ENCODE measurements at places on chromosomes 4 and X. TPM values are rescaled to one million over a fixed set of nuclear protein-coding genes. Genes with fewer than 3 reads are reported as not detected.

DNA sequence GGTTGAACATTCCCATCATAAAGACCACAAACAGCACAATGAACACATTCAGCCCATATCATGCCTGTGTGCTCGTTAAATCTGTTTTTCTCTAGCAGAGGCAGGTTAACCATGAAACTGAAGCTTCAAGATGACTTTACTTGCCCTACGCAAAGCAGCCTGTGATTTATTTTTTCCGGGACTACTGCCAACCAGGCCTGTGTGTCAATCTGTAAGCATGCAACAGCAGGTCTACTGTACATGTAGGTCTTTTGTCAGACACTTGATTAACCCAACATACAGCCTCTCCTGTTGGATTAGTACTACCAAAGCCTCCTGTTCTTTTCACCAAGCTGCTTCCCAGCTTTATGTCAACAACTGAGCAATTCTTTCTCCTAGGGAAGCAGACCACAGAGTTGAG lies 85.5 kb upstream of the ACSL1 start:
- no peaks in the 10 kb centered on the region for H3K4me1 ChIP-seq
- DNase-seq = no peak
- no peaks in the 10 kb centered on the region for H3K36me3 ChIP-seq
- no peaks in the 10 kb centered on the region for H3K27me3 ChIP-seq
- no peak overlapping the region for H3K27ac ChIP-seq
- no peak overlapping the region for H3K4me3 ChIP-seq

DNA sequence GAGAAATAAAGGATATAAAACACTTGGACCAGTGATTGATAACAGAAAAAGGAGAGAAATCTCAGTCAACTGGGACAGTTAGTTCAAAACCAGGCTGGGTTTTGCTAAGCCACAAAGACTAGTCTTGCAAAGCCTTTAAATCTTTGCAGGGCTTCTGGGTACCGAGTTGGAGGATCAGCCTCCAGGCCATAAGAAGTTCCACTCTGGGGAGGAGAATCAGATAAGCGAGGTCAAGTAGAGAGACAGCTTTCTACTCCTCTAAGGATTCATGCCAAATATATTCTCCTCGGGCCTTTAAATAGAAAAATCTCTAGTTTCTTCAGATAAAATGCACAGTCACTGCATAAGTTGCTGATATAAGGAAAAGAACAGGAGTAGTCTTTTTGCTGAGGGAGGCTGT lies 92.7 kb downstream of the MFAP3L start:
- no peak for DNase-seq
- peaks cover 9% of the 10 kb centered on the region for H3K4me1 ChIP-seq
- no peaks in the 10 kb centered on the region for H3K36me3 ChIP-seq
- no peak overlapping the region for H3K4me3 ChIP-seq
- H3K27me3 ChIP-seq = no peaks in the 10 kb centered on the region

Gene TRPC5OS
- total RNA-seq = not detected

- H3K4me3 ChIP-seq = no peak overlapping the region
- H3K4me1 ChIP-seq = peaks cover 4% of the 10 kb centered on the region
- H3K36me3 ChIP-seq = no peaks in the 10 kb centered on the region
- no peak overlapping the region for H3K27ac ChIP-seq
- H3K27me3 ChIP-seq = no peaks in the 10 kb centered on the region
- no peak for DNase-seq
These were observed 92.3 kb downstream of the UCHL1 start for GRCh38 chr4:41349021-41349420.

- H3K36me3 ChIP-seq = no peaks in the 10 kb centered on the region
- no peak overlapping the region for H3K4me3 ChIP-seq
- peaks cover 61% of the 10 kb centered on the region for H3K27me3 ChIP-seq
- no peak for DNase-seq
- H3K4me1 ChIP-seq = no peaks in the 10 kb centered on the region
- H3K27ac ChIP-seq = no peak overlapping the region
These were observed 26.2 kb downstream of the ARL9 start for GRCh38 chr4:56531823-56532222.

Gene ATRX
- 115 TPM for total RNA-seq

DNA sequence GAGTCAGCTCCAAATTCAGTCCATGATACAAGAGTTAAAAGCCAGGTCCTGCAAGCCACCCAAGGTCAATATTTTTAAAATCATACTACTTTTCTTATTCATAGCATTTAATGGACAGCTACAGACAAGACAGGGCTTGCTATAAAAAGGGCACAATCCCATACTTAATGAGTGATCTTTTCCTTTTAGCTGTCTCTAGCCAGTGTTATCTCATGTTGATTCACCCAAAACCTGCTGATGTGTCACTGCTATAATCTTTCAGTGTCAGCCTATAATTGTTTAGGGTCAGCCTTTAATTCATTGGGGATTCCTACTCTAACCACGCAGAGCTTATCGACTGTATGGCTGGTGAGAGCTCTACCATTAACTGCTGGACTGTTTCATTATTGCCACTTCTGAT lies 51.2 kb upstream of the HCCS start:
- no peaks in the 10 kb centered on the region for H3K36me3 ChIP-seq
- H3K4me1 ChIP-seq = no peaks in the 10 kb centered on the region
- H3K4me3 ChIP-seq = no peak overlapping the region
- H3K27me3 ChIP-seq = no peaks in the 10 kb centered on the region
- H3K27ac ChIP-seq = no peak overlapping the region
- DNase-seq = no peak

- H3K27me3 ChIP-seq = no peaks in the 10 kb centered on the region
- peak; percentile 55 for DNase-seq
- H3K36me3 ChIP-seq = no peaks in the 10 kb centered on the region
- H3K4me3 ChIP-seq = no peak overlapping the region
- H3K4me1 ChIP-seq = peaks cover 6% of the 10 kb centered on the region
These were observed 86.0 kb upstream of the WWC2 start for GRCh38 chr4:183012879-183013729.

DNA sequence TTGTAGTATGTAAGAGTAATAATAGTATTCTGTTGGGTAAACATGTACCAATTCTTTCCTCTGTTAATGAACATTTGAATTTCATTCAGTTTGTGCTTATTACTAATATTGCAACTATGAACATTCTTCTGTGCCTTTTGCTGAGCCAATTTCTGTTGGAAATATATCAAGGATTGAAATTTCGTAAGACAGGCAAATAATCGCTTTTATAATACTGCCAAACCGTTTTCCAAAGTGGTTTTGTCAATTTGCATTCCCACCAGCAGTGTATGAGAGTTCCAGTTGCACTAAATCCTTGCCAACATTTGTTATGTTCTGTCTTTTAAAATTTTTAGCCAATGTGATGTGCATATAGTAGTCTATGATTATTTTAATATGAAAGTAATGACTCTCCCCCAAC lies 38.6 kb downstream of the MAGEB17 start:
- H3K27me3 ChIP-seq = no peaks in the 10 kb centered on the region
- H3K4me1 ChIP-seq = no peaks in the 10 kb centered on the region
- no peak overlapping the region for H3K27ac ChIP-seq
- DNase-seq = no peak

Gene CLDN34
- total RNA-seq = 0.47 TPM

Gene CXCL11
- not detected for total RNA-seq

Gene C4orf50
- 0.93 TPM for total RNA-seq

Gene P2RY10
- total RNA-seq = 0.33 TPM

- H3K36me3 ChIP-seq = no peaks in the 10 kb centered on the region
- DNase-seq = peak; percentile 83
- H3K4me3 ChIP-seq = peak within 1 kb of the TSS; percentile 97
- peaks cover 2% of the 10 kb centered on the region for H3K4me1 ChIP-seq
These were observed at the start of gene FAT1 for GRCh38 chr4:186723292-186724057. Gene FAT1 (minus strand): TSS chr4:186723856. CDS start chr4:186709827, 14,029 bp downstream.

DNA sequence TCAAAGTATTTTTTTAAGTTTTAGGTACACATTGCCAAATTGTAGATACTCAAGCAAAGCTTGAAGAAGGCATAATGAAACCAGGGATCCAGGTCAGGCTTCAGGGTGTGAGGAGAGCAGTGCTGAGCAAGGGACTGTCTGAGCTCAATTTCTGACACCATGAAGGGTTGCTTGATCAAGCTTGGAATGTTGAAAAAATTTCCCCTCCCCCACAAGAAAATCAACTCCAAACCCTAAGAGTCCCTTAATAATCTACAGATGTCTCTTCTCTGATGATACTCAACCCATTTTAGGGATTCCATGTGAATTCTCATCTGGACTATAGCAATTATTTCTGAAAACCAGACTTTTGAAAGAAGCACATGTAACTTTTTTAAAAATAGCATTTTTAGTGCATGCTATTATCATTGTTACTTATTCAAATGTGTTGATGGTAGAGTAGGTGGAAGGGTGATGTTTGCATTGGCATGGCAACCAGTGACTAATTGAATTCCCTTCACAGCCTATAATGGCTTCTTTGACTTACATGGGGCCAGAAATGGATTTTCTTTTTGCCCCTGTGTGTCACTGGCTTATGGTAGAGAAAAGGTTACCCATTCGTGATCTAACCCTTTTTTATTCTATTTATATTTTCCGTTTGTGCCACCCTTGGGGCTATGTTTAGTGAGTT lies 252.0 kb downstream of the FBXW7 start:
- H3K4me3 ChIP-seq = no peak overlapping the region
- no peaks in the 10 kb centered on the region for H3K27me3 ChIP-seq
- no peak for DNase-seq
- no peak overlapping the region for H3K27ac ChIP-seq
- no peaks in the 10 kb centered on the region for H3K4me1 ChIP-seq
- no peaks in the 10 kb centered on the region for H3K36me3 ChIP-seq

GRCh38 chr4:151484396-151485102 lies 75.6 kb downstream of the FHIP1A start:
- H3K36me3 ChIP-seq = no peaks in the 10 kb centered on the region
- H3K27ac ChIP-seq = peak overlapping the region; percentile 29
- peak; percentile 68 for DNase-seq
- H3K4me3 ChIP-seq = no peak overlapping the region

GRCh38 chrX:27583976-27584375 lies 6.2 kb upstream of the DCAF8L2 start:
- H3K4me1 ChIP-seq = no peaks in the 10 kb centered on the region
- no peaks in the 10 kb centered on the region for H3K36me3 ChIP-seq
- DNase-seq = no peak
- H3K4me3 ChIP-seq = no peak overlapping the region
- H3K27me3 ChIP-seq = no peaks in the 10 kb centered on the region

GRCh38 chrX:81708487-81708886 lies 506.6 kb downstream of the SH3BGRL start:
- no peak for DNase-seq
- no peaks in the 10 kb centered on the region for H3K36me3 ChIP-seq
- no peak overlapping the region for H3K4me3 ChIP-seq

Gene PAGE2B
- not detected for total RNA-seq

DNA sequence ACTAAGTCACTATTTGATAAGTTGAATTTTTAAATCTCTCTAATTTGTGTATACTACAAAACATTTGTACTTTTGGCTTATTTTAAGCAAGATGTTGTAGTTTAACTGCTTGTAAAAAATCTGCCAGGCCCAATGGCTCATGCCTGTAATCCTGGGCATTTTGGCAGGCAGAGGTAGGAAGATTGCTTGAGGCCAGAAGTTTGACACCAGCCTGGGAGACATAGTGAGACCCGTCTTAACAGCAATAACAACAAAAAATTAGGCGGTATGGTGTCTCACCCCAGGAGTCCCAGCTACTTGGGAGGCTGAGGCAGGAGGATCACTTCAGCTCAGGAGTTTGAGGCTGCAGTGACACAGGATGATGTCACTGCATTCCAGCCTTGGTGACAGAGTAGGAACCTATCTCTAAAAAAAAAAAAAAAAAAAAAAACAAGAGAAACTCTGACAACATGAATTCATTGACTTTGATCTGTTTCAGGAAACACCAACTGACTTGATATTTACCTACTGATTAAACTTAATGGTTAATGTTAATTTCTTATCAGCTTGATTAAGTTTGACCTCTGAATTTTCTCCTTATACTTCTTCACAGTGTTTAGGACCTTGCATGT lies 8.9 kb downstream of the FHIP1A start:
- H3K27me3 ChIP-seq = no peaks in the 10 kb centered on the region
- H3K4me3 ChIP-seq = no peak overlapping the region
- no peak for DNase-seq
- H3K27ac ChIP-seq = no peak overlapping the region

DNA sequence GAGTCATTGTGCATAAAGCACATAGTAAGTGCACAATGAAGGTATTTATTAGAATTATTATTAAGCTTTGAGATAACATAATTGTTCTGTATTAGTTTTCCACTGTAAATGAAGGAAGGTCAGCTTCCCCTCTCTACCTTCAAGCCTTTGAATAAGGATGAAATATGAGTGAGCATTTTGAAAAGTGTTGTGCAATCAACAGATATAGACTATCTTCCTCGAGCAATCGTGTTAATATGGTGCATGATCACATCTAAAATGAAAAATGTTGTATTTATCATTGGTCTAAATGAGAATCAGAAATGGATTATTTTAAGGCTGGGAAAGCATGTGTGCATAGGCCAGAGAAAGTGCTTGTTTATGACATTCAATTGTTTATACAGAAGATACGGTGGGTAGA lies 1474.6 kb upstream of the TENM3 start:
- DNase-seq = no peak
- H3K36me3 ChIP-seq = no peaks in the 10 kb centered on the region
- no peak overlapping the region for H3K4me3 ChIP-seq
- H3K4me1 ChIP-seq = no peaks in the 10 kb centered on the region

GRCh38 chrX:48966796-48967579 lies 4.7 kb downstream of the KCND1 start:
- no peak for DNase-seq
- H3K4me3 ChIP-seq = no peak overlapping the region
- H3K4me1 ChIP-seq = no peaks in the 10 kb centered on the region

- no peak for DNase-seq
- no peaks in the 10 kb centered on the region for H3K27me3 ChIP-seq
- no peaks in the 10 kb centered on the region for H3K36me3 ChIP-seq
- H3K4me3 ChIP-seq = no peak overlapping the region
These were observed 405.9 kb upstream of the MAD2L1 start for GRCh38 chr4:120472447-120473131.

Gene HTATSF1
- 66.9 TPM for total RNA-seq

GRCh38 chr4:5050520-5051277 lies 581 bp upstream of the STK32B start:
- peak overlapping the region; percentile 84 for H3K4me3 ChIP-seq
- no peak overlapping the region for H3K27ac ChIP-seq
- H3K4me1 ChIP-seq = peaks cover 3% of the 10 kb centered on the region

GRCh38 chr4:84491481-84491880 lies 7.6 kb downstream of the NKX6-1 start:
- no peak overlapping the region for H3K4me3 ChIP-seq
- peak; percentile 53 for DNase-seq
- H3K36me3 ChIP-seq = no peaks in the 10 kb centered on the region
- H3K27ac ChIP-seq = no peak overlapping the region
- H3K4me1 ChIP-seq = no peaks in the 10 kb centered on the region
- H3K27me3 ChIP-seq = peaks cover 96% of the 10 kb centered on the region

DNA sequence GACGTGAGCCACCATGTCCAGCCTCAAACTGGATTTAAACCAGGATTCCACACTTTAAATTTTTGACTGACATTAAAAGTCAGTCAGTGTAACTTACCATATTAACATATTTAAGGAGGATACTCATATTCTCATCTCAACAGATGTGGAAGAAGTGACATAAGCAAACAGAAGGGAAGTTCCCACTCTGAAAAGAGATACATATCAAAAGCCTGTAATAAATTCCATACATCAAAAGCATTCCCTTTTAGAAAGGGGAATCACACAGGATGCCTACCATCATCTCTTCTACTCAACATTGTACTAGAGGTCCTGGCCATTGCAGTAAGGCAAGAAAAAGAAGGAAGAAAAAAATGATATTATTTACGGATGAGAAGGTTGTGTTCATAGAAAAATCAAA lies 618.2 kb upstream of the DIPK2B start:
- no peak for DNase-seq
- H3K36me3 ChIP-seq = peaks cover 37% of the 10 kb centered on the region
- no peaks in the 10 kb centered on the region for H3K27me3 ChIP-seq
- H3K4me3 ChIP-seq = no peak overlapping the region
- H3K27ac ChIP-seq = no peak overlapping the region
- H3K4me1 ChIP-seq = no peaks in the 10 kb centered on the region

Data from endodermal cell (in vitro differentiated cells).